ENCODE measurements at places on chromosomes 2 and 18.

GRCh38 chr2:28425464-28425835 is 32.8 kb downstream of the FOSL2 start:
- DNase-seq, result no peak

DNA sequence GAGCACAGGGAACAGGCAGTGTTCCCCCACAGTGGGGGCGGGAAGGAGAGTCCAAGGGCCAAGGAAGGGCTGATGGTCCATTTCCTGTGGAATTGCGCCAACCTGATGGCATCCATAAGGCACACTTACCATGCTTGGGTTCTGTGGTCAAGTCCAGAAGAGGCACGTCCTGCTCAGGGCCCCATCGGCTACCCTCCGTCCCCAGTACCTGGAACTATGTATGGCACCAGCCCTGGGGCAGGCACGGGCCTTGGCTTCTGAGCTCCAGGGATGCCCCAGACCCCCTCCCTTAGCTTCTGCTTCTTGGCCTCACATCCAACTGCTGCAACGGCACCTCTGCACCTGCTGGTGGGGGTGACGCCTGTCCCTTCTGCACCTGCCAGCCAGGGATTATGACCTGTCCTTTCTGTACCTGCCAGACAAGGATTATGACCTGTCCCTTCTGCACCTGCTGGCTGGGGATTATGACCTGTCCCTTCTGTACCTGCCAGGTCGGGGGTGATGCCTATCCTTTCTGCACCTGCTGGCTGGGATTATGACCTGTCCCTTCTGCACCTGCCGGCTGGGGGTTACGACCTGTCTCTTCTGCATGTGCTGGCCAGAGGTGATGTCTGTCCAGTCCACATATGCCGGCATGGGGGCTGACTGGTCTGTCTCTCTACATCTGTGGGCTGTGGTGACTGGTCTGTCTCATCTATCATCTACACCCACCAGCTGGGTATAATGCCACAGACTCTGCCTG is 45.4 kb upstream of the SNTG2 start:
- DNase-seq, result no peak

DNA sequence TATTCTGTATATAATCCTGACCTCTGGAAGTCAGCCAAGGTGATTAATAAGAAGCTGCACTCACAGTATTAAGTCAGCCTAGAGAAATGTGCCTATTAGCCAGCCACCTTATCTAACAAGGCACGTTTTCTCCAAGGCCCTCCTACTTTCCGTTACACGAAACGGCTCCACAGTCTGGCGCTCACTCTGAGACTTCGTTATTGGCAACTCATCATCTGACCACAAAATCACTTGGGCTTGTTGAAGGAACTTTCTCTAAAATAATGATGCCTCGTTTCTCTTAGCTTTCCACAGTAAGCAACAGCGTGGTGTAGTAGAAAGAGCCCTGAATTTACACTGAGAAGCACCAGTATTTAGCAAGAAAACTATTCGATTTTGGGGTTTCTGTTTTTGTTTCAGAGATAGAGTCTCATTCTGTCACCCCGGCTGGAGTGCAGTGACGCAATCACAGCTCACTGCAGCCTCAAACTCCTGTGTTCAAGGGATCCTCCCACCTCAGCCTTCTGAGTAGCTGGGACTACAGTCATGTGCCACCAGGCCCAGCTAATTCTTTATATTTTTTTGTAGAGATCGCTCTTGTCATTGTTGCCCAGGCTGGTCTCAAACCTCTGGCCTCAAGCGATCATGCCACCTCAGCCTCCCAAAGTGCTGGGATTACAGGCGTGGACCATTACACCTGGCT is 53.6 kb upstream of the SLC14A1 start:
- DNase-seq, result no peak

- DNase-seq, result no peak
These were observed 15.3 kb upstream of the ID2 start for GRCh38 chr2:8666581-8666980.

- DNase-seq, result no peak
These were observed 84.7 kb downstream of the EHD3 start for GRCh38 chr2:31318361-31319336.

DNA sequence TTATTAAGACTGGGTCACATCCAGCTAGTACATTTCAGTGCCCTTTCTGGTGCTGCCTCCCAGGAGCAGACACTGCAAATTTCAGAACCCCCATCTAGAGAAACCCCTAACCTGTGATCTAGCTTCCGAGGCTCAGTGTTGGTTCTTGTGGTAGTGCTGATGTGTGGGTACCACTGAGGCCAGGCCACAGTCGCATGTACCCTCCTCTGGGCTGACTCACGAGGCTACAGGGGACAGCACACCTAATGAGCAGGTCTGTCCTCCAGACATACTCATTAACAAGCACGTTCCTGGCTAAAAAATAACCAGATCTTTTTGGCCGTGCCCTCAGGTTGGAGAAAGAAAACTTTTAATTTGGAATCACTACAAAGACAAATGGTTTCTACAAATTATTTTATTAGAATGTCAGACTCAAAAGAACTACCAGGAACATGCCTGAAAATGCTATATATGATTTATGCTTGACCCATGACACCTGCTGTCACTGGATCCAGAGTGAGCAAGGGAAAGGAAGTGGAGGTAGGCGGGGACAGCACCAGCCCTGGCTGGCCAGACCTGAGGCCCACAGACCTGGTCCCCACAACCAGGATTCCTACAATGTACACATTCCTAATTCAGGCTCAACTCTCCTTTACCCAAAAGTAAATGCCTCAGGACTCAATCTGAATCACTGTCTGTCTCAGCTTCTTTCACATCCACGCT is 8.5 kb downstream of the CIAO1 start:
- DNase-seq, result no peak
